ENCODE measurements at places on chromosomes 12 and 14.

- H3K27ac ChIP-seq, result no peak overlapping the region
- H3K4me1 ChIP-seq, result no peaks in the 10 kb centered on the region
- H3K27me3 ChIP-seq, result no peaks in the 10 kb centered on the region
- no peak for DNase-seq
- H3K4me3 ChIP-seq, result no peak overlapping the region
Observed at GRCh38 chr12:122276242-122276641, 9.9 kb upstream of the VPS33A start.

- H3K36me3 ChIP-seq, result no peaks in the 10 kb centered on the region
- H3K27ac ChIP-seq, result no peak overlapping the region
- H3K4me3 ChIP-seq, result no peak overlapping the region
- no peak for DNase-seq
- H3K27me3 ChIP-seq, result no peaks in the 10 kb centered on the region
Observed at GRCh38 chr12:27550653-27550975, 26.6 kb downstream of the PPFIBP1 start.

- peaks cover 7% of the 10 kb centered on the region for H3K4me1 ChIP-seq
- no peak overlapping the region for H3K27ac ChIP-seq
- peaks cover 13% of the 10 kb centered on the region for H3K27me3 ChIP-seq
- no peaks in the 10 kb centered on the region for H3K36me3 ChIP-seq
- H3K4me3 ChIP-seq, result no peak overlapping the region
Observed at GRCh38 chr14:99727096-99727870, 43.2 kb downstream of the CYP46A1 start.

GRCh38 chr12:5758347-5758746, 186.7 kb downstream of the ANO2 start:
- H3K36me3 ChIP-seq, result no peaks in the 10 kb centered on the region
- no peak overlapping the region for H3K27ac ChIP-seq
- H3K4me1 ChIP-seq, result no peaks in the 10 kb centered on the region
- no peak overlapping the region for H3K4me3 ChIP-seq

DNA sequence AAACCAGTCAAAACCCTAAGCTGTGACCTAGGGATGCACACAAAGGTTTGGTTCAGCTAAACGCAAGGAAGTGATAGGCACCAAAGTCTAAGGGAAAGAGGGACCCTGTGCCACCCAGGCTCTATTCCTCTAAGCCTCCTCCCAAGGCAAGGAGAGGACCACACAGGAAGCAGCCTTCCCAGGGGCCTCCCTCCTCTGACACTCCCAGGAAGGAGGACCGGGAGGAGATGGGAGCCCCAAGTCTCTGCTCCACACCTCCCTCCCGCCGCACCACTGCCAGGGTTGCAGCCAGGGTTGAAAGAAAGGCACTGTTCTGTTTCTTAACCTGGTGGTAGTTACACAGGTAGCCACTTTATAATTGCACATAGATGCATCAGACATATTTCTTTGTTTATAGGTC, 21.9 kb downstream of the TCHP start:
- H3K4me1 ChIP-seq, result no peaks in the 10 kb centered on the region
- H3K36me3 ChIP-seq, result no peaks in the 10 kb centered on the region
- no peak for DNase-seq
- H3K27me3 ChIP-seq, result no peaks in the 10 kb centered on the region

Data from tibial nerve (tissue), 4 donors.